Head of caudate nucleus (tissue), 42 donors: ENCODE measurements at places on chromosomes 6 and 20.

GRCh38 chr6:56913285-56914074, 41.4 kb upstream of the BEND6 start:
- no peak for DNase-seq

DNA sequence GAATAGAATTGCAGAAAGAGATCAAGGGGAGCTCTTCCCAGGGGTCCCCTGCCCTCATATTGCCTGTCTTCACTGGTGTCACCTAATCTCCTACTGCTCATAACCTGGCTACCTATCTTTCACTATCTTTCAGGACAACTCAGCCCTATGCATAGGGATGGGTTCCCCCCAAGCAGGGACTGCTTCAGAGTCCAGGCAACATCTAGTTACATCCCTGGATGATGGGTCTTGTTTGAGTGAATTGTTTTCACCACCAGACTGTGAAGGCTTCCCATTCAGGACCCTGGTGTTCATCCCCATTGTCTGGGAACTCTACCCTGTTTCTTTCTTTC, 850 bp upstream of the HECA start:
- no peak for DNase-seq

DNA sequence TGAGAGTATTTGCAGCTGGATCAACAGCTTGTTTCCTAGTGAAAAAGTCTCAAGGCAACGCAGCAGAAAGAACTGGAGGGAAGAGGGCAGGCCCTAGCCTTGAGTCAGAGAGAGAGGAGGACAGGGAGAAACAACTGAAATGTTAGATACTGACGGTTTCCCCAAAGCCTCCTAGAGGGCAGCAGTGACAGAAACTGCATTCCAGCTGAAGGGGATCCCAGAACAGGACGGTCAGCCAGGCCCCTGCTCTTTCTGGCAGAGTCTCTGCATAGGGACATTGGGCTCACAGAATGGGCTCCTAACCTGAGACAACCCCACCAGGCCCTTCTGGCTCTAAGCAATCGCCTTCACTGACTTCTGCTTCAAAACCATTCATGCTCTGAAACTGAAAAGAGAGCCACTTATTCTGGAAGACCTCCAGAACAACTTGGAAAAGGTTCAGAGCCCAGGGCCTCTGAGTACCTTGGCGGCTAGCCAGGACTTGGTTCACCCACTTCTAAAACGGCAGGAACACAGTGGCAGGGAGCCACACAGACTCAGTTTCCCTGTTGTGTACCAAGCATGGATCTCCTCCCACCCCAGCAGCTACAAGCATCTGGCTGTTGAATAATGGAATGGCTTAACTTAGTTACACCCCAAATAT, 72.9 kb downstream of the PSMB1 start:
- peak; percentile 30 for DNase-seq

DNA sequence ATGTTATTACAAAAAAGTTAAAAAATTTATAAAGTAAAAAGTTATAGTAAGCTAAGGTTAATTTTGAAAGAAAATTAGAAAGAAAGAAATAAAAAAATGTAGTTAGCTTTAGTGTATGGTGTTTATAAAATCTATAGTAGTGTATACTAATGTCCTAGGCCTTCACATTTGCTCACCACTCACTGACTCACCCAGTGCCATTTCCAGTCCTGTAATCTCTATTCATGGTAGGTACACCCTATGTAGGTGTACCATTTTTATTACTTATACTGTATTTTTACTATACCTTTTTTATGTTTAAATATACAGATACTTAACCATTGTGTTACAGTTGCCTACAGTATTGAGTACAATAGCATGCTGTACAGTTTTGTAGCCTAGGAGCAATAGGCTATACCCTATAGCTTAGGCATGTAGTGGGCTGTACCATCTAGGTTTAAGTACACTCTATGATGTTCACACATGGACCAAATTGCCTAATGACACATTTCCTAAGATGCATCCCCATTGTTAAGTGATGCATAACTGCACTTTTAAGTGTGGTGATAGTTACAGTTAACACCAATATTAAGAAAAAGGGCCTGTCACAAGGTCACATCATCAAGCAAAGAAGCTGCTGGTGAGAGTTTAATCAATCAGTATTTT, 8.0 kb downstream of the CD2AP start:
- no peak for DNase-seq

DNA sequence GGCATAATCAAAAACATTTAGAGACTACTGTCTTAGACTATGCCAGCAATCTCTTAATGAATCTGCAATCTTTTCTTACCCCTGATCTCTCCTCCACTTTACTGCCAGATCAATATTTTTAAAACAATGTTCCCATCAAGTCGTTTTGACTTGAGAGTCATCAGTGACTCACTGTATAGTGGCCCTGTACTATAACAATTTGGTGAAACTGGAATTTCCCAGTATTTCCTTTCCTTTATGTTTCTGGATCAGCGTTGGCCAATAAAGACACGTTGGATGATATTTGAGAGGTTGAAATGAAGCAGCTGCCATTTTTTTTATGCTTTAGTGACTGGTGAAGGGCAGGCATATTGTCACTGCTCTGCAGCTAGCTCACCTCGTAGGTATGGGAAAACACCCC, 10.1 kb upstream of the SMIM13 start:
- no peak for DNase-seq

- DNase-seq: no peak
These were observed 1.5 kb downstream of the DEK start for GRCh38 chr6:18262702-18263417.

- no peak for DNase-seq
These were observed 29.0 kb upstream of the MPC1 start for GRCh38 chr6:166411721-166412151.

DNA sequence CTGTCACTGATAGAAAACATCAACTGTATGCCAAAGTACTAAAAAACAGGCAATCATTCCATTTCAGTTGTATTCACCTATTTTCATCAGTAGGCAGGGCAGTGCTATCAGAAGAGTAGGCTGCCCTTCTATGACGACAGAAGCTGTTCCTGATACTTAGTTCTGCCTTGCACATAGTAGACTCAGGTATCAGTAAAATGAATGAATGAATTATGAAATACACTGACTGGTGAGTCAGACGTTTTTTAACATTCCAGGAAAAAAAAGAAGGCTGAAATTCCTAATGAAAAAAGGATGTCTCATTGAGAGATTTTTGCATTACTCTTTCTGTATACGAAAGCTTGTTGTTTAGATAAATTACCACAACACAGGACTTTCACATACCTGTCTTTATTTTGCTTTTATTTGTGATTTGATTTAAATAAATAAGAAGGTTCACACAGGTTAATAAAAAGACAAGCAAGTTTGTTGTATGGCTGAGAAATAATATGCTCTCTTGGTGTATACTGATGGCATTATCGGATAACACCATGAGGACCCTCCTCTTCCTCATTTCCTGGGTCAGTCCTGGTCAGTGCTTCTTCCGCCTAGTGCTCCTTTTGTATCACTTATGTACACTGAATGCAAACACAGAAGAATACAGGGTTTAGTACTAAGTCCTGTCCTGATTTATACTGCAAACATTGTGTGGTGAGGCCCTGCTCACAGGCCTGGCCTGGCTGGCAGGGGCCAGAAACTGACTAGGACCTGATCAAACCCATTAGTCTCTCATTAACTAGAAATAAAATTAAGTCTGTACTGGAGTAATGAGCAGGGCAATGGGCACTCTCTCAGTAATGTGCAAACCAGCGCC, 39.4 kb upstream of the SPDEF start:
- DNase-seq: no peak

DNA sequence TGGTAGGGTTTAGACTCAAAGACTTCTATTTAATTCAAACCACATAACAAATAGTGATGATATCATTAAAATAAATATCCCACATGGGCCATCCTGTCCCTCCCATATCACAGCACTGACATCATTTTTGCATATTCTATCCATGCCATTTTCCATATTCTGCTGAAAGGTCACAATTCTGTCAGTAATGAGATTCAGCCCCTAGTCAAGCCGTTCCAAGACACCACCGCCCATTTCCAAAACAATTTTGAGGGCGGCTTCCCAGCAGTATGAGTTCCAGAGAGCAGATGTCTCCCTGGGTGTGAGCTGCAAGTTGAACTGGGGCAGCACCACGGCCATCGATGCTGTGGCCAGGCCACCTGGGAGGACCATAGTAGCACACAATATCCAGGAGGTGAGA, 65.1 kb upstream of the PLEKHG1 start:
- no peak for DNase-seq

DNA sequence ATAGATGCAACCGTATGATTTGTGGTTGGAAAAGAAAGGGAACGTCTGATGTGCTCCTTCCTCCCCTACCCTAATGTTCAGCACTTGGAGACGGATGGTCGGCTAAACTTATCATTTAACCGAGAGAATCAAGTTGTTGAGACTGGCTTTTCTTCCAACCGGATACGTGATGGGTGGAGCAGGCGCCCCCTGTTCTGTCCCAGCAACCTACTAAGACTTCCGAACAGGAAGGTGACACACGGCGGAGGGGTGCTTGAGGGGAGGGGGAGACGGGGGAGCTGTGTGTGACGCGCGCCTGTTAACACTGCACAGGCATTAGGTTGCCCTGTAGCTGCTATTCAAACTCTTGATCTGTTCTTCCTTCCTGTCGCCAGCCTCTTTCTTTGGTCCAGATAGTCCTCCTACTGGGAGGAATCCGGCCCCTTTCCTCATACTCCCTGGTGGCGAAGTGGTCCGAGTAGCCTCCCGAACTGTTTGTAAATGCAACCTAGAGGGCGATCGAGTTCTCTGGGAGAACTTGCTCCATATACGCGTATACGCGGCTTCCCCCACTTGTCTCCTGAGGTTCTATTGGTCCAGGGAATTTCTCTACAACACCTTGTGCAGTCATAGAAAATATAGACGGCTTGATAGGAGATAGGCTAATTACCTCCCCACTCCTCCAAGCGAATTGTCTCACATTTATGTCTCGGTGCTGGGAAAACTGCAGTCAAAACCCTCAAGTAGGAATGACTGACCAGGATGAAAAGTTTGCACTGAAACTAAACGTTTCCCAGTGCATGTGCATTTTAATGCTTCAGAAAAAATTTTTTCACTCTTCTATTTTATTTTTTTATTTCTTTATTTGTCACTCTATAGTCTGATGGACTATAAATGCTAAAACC, 126.0 kb upstream of the SLC2A12 start:
- DNase-seq: peak; percentile 67

DNA sequence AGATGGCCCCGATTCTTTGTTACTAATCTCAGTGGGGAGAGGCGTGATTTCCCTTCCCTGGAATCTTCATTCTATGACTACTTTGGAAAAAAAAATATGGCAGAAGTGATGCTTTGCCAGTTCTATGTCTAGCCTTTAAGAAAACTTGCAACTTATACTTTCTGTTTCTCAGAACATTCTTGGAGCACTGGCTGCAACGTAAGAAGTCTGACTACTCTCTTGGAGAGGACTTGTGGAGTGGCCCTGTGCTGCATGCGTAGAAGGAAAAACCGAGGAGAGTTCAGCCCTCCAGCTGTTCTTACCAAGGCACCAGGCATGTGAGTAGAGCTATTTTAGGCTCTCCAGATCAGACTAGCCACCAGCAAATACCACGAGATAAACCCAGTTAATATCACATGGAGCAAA, 77.6 kb upstream of the STXBP5 start:
- no peak for DNase-seq

GRCh38 chr6:132788658-132789395, 9.6 kb downstream of the SLC18B1 start:
- no peak for DNase-seq

DNA sequence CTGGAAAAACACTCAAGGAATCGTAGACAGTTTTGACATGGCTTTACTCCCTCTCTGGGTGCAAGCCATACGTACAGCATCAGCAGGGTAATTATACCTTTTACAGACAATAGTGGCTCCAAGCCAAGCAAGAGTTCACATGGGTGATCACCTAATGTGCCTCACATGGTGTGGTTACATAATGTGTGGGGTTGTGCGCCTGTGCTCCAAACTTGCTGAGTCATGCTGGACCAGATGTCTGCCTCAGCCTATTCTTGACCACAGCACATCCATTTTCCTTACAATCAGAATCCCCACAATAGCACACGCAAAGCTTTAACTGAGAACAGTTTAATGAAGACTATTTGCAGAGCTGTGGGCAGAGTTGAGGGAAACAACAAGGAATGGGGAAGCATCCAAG, 74.5 kb downstream of the ALDH8A1 start:
- no peak for DNase-seq

DNA sequence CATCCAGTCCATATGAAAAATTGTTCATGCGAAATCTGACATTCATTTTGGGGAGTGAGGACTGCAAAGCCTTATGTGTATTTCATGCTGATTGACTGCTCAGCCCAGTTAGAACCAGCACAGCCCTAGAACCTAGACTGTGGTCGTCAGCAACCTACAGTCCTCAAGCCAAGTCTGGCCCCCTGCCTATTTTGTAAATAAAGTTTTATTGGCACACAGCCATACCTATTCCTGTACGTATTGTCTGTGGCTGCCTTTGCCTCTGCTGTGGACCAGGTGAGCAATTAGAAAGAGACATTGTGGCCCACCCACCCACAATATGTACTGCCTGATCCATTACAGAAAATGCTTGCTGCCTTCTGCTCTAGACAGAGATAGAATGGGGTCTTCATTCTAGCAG, 391.0 kb downstream of the TAF4 start:
- no peak for DNase-seq

GRCh38 chr20:2814076-2814475, 711 bp upstream of the C20orf141 start:
- DNase-seq: no peak
